Adrenal gland (tissue), 19 donors: ENCODE measurements at places on chromosomes 13 and 19.

- DNase-seq = no peak
Observed at GRCh38 chr13:71643448-71643860, 223.6 kb downstream of the DACH1 start.

DNA sequence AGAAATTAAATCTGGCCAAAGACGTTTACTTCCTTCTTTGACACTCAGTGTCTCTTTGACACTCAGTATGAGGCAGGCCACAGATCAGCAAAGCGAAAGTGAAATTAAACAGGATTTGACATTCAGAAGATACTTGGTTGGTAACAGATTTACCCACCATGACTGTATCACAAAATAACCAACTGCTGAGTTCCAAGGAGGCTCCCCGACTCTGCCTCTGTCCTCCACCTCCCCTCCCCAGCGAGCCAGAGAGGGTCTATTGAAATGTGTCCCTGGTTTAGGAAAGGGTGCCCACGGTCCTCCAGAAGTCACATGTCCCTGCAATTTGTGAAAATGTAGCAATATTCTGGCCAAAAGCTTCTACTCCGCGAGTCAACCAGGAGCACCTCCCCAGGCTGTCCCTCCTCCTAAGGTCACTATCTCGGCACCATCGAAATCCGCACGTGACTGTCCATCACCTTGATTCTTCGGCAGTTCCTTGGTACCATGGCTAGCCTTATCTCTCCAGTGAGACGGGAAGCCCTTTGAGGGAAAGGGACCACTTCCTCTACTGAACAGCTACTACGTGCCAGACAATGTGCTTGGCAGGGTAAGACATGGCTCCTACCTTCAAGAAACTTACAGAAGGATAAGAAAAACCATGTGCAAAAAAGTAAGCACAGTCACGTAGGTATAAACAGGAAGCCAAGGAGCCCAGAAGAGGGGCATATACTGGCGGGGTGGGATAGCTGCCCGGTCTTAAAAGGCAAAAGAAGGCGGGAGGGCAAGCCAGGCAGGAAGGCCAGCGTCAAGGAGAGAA is 1.5 kb downstream of the N4BP2L1 start:
- DNase-seq = no peak

DNA sequence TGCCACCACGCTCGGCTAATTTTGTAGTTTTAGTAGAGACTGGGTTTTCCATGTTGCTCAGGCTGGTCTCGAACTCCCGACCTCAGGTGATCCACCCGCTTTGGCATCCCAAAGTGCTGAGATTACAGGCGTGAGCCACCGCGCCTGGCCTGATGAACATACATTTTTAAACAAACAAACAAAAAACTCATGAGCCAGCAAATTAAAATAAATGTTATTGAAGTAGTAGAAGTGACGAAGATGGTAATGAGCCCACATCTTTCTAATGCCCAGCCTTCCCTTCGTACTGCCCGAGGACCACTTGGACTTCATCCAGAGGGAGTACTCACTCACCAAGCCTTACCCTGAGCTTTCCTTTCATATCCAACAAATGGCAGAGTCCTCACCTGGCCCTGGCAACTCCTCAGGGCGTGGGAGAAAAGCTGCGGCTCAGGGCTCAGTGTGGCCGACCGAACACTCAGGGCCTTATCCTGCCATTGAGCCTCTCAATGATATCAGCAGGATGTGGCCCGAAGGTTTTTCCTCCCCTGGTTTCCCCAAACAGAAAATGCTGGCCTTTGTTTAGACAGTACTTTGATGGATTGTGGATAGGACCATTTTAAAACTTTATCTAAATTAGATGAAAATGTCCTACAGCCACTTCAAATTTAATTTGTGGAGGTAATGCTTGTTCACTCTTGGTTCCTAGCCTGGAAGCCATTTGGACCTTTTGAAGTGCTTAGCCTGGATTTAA is 22.8 kb upstream of the ABCC4 start:
- no peak for DNase-seq

DNA sequence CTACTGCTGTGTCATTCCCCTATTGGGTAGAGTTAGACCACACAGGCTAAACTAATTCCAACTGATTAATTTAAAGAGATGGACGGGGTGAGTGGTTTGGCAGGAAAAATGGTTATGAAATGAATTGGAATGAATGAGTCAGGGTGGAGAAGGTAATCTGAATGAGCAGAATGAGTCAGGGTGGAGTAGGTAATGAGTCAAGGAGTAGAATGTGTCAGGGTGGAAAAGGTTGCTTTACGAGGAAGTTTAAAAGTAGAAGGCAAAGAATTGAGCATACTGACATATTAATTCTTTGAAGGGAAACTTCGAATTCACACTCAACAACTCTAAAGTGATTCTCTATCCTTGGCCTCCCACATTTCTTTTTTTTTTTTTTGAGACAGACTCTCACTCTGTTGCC is 12.7 kb upstream of the ZNF121 start:
- no peak for DNase-seq
